ENCODE measurements at places on chromosomes 7 and 10.
A peak's percentile ranks its signal among the peaks of the same experiment; 100 is the strongest.

- DNase-seq: no peak
Measured at GRCh38 chr7:84941936-84942335, 244.9 kb downstream of the SEMA3D start.

- DNase-seq: no peak
Measured at GRCh38 chr10:5434017-5434753, 21.8 kb downstream of the NET1 start.

DNA sequence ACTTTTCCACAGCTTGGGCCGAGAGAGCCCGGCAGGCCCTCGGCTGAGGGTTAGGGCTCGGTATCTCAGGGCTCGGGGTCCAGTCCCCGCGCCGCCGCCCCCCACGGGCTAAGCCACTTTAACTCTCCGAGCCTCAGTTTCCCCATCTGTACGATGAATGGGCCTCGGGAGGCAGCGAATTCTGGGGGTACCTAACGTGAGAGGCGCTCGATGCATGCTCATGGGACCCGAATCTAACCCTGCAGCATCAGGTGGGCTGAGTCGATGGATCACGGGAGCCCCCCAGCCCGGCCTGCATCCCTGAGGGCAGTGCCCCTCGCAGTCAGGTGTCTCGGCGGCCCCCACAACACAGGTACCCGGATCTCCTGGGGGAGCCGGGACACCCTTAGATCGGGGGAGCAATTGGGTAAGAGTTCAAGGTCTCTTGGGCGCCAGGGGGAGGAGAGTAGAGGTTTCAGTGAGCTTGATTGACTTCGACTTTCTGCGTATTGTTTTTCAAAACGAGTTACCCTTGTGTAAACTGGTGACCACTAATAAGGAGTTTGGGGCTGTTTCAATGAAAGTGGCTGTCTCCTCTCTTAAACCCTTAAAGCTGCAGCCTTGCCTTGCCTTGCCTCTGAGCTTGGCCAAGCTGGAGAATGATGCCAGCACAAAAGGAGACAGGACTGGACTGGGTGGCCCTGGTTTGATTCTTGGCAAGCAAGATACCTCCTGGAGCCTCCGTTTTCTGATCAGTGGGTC is 631 bp downstream of the POR start:
- no peak for DNase-seq

- DNase-seq: no peak
Measured at GRCh38 chr10:92183199-92183598, 107.7 kb downstream of the CPEB3 start.

- no peak for DNase-seq
Measured at GRCh38 chr7:50730446-50731400, 52.0 kb downstream of the GRB10 start.

DNA sequence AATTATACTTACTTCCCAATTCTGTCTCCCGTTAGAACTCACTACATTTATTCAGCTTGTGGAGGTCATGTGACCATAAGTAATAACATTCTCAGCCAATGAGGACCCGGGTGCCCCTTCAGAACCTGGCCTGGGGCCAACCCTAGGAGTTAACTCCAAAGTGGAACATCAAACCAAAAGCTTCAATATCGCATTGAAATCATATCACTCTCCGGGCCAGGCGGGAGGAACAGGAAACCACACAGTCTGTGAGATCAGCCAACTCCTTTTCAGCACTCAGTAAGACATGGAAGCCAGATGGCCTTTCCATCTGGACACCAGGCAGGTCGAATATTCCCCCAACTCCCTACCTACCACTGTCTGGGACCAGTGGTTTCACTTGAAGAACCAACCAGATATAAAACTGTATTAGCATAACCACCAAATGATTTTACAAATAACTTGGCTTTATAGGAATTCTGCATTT is 5.5 kb downstream of the CREB3L2 start:
- peak; percentile 44 for DNase-seq

DNA sequence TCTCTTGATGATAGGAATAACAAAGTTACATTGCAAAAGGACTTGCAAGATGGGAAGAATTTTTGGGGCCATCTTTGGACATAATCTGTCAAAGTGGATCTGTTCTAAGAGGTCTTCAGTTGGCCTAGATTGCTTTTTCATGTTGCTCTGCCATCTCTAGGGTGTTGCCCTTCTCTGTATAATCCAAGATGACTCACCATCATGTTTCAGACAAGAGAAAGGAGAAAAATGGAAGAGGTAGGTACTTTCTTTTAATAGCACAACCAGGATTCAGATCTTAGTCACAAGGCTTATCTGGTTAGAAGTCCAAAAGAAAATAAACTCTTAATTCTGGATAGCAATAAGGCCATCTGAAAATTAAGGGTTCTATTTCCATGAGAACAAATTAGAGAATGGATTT is 38.7 kb upstream of the FOXP2 start:
- no peak for DNase-seq

GRCh38 chr10:75718991-75719390 is 287.6 kb downstream of the LRMDA start:
- DNase-seq: no peak

GRCh38 chr7:33909755-33910154 is 4.4 kb downstream of the BMPER start:
- DNase-seq: no peak

GRCh38 chr10:112774798-112775197 is 175.2 kb upstream of the TCF7L2 start:
- DNase-seq: no peak

- DNase-seq: no peak
Measured at GRCh38 chr7:112192236-112193154, 13.7 kb downstream of the DOCK4 start.

DNA sequence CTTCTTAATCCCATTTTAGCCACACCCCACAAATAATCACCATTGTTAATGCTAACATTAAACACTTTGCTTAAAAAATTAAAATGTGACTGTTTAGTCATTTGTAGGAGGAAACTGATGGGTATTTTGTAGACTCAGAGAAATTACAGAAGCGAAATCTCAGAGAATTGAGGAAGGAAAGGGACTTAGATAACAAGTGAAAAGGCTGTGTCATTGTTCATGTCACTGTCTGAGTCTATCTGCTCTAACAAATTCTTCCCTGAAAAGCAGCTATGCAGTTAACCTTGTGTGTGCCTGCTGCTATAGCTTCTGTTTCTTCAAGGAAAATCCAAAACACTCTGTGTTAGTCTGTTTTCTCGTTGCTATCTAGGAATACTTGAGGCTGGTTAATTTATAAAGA is 40.9 kb upstream of the PLXDC2 start:
- DNase-seq: no peak

Measured in lower leg skin (tissue), 4 donors.